ENCODE measurements at places on chromosomes 7 and 10.

GRCh38 chr7:30726296-30727006, 25.5 kb upstream of the INMT start:
- no peak for DNase-seq

- no peak for DNase-seq
Observed at GRCh38 chr10:114940735-114941134, 2.7 kb downstream of the TRUB1 start.

- DNase-seq = no peak
Observed at GRCh38 chr10:131162211-131162610, 149.3 kb downstream of the TCERG1L start.

GRCh38 chr7:152527610-152528032, 91.8 kb upstream of the KMT2C start:
- no peak for DNase-seq

- DNase-seq = no peak
Observed at GRCh38 chr7:32887395-32887794, 4.2 kb downstream of the KBTBD2 start.

- DNase-seq = peak; percentile 48
Observed at GRCh38 chr10:116287906-116288501, 15.0 kb upstream of the GFRA1 start.

GRCh38 chr7:141094336-141095070, 20.6 kb downstream of the TMEM178B start:
- DNase-seq = no peak

All from RWPE1 (cell line).